Caco-2 (cell line): ENCODE measurements at places on chromosomes 4 and X.
A peak's percentile ranks its signal among the peaks of the same experiment; 100 is the strongest.

DNA sequence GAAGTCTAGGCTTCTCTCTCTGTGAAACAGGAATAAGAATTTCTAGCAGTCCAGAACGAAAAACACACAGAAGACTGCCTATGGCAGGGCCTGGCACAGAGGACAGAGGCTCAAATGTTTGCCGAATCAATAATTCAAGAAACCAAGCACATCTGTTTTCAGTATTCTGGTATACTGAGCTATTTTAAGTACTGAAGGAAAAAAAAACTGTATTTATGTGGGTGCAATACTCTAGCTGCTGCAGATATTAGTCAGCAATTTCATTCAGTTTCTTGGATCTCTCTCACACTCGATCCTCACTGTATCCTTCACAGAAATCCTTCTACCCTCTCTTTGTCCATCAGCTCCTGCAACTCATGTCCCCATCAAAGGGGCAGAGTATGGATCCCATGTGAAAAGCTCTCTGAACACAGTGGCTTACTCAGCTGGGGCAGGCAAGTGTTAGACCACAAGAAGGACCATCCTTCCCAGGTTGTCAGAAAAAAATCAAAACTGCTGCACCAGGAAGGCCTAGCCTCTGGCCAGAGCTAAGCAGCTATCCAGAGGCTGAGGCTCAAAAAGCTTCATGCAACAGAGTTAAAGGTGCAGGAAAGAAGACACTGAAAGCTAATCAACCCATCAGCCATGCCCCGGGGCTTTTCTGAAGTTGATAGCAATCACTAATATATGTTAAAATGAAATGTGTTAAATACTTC, 9.1 kb upstream of the USO1 start:
- no peak for DNase-seq

GRCh38 chr4:177124349-177125064, 185.2 kb upstream of the NEIL3 start:
- no peak for DNase-seq

- DNase-seq: no peak
Observed at GRCh38 chrX:28589046-28589445, 1.8 kb downstream of the IL1RAPL1 start.

- DNase-seq: no peak
Observed at GRCh38 chr4:135050086-135050717, 848.6 kb upstream of the PABPC4L start.

DNA sequence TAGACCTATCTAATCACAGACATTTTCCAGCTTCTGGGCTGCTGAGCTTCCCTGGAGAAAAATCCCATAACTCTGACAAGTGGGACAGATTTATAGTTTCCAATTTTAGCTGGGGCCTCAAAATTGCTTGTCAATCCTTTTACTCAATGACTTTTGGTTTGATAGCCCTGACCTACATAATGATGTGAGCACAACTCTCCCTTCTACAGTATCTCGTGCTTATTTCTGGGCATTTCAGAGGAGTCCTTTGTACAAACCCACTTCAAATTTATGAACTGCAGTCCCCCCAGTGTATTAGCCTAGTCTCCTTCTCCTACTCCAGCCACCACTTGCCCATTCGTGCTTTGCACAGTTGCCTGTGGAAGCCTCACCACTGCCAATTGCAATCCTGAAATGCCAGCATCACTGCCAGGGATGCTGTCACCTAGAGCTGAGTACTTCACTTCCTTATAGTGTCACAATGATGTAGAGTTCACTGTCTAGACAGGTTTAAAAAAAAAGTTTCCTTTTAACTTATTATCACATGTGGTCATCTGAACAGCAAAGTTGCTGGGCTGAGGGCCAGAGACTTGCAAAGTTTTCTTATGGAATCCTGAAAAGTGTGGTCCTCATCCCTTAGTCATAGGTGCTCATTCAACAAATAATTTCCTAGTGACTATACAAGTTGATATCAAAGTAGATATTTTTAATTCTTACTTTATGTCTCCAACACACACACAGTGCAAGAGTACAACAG, 21.2 kb downstream of the TRAM1L1 start:
- no peak for DNase-seq

DNA sequence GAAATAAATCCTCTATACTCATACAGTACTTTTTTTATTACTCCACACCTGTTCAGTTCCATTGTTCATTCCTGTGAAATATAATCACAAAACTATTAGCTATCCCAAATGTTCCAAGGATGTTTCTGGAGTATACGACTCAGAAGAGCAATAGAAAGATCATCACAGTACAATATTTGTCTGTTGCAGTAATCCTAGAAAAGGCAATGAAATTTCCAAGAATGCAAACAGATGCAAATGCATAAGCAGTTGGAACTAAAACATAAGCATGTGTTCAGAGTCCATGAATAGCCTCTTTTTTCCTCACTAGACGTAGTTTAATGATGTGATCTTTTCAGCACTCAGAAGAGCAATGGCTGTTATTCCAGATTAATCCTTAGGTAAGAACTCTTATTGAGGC, 55.2 kb downstream of the RTL3 start:
- no peak for DNase-seq

DNA sequence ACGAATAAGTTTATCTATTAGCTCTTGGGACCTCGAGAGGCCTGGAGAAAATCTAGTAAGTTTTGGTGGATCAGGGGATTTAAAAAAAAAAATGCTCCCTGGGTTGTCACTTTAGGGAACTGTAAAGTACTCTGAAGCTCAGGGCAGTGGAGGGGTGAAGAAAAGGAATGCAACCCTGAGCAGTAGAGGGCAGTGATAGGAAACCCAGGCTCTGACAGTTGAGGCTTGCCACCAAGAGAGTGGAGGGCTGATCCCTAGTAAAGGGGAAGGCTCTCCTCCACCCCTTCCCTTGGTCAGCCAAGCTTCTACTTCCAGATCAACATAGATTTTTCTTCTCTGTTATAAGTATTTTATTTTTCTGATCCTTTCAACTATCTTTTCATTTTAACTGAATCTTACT, 73.1 kb downstream of the FBXO8 start:
- DNase-seq: no peak

DNA sequence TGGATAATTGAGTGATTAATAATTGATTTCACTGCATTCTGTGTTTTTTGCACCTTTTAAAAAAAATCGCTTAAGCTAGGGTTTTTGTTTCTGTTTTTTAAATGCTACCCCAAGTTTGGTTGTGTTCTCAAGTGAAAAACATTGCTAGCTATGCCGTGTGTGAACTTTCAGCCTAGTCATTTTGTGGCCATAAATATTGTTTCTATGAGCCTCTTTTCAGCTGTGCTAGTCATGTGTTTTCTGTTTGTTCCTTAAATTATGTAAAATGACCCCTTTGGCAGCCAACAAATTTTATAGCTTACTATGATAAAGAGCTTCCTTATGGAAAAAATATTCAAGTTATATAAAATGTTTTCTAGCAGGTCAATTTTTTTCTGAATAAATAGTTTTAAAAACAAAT, 59.1 kb downstream of the GALNT7 start:
- no peak for DNase-seq

DNA sequence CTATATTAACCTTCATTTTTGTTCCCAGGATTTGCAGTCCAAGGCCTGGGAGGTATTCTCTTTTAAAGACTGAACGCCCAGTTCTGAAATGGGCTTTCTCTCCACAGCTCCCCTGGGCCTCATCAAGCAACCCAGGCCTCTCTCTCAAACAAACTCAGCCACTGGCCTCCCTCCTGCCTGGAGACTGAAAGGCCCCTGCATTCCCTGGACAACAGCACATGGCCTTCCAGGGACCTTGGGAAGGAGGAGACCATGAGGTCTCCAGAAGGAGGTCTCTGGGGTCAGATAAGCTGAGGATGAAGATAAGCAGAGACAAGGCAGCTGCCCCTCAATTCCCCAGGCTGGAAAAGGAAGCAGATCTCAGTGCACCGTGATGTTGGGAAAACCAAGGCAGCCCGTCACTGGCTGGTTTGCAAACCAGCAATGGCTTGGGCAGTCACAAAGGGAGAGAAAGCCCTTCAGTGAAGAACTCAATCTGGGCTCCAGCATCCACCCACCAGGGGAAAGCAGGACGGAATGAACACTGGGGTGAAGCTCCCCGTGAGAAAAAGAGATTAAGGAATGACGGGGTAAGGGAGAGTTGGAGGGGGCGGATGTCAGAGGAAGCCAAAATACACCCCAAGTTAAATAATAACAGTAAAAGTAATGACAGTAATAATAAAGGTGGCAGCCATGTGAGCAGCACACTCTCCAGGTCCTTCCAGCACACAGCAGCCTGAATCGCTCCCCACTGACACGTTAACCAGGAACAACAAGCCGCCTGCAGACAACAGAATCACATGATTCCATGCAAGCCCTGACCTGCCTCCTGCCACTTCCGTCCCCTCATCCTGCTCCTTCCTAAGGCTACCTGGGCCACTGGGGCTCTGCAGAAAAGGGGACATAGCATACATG, 22.3 kb downstream of the AMOT start:
- no peak for DNase-seq

GRCh38 chr4:126965877-126966276, 666.9 kb upstream of the INTU start:
- DNase-seq: no peak

GRCh38 chr4:17613761-17614415, 553 bp upstream of the MED28 start:
- no peak for DNase-seq

- peak; percentile 87 for DNase-seq
Observed at GRCh38 chr4:122003335-122003734, 51.5 kb upstream of the TRPC3 start.

GRCh38 chr4:145716200-145716599, 36.3 kb downstream of the C4orf51 start:
- no peak for DNase-seq

DNA sequence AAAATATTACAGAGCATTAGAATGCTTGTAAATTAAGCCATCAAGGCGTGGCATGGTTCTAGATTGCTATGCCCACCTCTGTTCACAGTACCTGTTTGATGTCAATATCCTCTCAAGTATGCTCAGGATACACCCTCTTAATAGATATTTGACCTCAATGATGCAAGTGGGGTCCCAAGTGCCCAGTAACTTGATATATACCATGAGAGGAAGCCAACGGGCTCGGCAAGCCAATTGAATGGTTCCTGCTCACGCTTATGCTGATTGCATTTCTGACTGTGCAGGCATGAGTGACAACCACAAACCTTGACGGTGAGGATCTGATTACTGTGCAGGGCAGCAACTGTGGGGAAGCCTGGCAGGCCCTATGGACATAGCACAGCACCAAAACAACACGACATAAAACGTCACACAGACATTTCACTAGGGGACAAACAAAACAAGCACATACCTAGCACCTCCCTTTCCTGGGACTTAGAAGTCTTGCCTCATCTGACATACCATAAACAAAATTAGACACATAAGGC, 179.1 kb upstream of the ETNPPL start:
- no peak for DNase-seq

DNA sequence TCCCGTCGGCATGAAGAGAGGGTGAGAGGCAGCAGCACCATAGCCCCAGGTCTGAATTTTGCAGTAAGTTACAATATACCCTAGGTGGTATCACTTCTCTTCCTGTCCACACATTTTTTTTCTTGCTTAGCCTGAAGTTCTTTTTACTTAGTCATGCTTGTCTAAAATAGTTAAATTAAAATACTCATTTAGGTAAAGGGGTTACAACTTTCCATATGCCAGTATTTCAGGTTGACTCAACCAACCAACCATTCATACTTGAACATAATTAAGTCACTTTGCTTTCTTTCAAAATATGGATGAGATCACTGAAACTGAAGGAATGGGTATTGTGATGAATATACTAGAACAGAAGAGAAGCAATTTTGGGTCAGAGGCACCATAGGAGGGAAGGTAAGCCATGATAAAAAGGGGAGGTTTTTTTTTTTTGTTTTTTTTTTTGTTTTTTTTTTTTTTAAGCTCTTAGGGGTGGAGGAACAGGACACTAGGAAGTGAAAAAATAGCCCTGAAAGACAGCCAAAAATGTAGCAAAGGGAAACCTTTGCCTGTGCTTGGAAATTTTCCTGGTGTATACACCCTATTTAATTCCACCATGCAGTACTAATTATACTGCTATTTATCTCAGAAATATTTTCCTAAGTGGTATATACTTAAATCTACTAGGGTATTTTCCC, 41.8 kb downstream of the RPS6KA3 start:
- DNase-seq: no peak

DNA sequence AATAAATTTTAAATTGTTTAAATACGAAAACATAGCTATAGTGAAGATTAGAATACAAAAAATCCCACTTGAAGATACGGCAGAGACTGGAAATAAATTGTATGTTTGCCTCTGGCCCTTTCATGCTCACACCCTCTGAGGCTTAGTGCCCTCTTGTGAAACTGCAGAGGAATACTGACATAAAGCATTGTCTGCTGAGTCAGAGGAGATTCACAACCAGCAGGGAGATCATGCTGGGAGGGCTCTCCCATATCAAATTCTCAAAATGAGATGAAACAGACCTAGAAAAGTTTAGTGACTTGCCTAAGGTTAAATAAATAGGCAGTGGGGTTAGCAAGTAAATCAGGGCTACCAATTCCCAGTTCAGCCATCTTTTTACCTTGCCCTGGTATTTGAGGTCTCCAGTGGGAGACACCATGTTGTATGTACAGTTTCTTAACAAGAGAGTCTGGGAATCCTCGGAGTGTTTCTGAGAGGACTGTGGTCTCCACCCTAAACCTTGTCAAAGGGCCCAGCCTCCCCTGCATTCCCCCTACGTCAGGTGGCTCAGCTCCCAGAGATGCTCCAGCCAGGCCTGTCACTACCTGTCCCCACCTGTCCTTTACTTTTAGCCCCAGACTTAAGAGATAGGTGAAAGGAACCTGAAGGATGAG, 581.4 kb upstream of the DIPK2B start:
- no peak for DNase-seq

DNA sequence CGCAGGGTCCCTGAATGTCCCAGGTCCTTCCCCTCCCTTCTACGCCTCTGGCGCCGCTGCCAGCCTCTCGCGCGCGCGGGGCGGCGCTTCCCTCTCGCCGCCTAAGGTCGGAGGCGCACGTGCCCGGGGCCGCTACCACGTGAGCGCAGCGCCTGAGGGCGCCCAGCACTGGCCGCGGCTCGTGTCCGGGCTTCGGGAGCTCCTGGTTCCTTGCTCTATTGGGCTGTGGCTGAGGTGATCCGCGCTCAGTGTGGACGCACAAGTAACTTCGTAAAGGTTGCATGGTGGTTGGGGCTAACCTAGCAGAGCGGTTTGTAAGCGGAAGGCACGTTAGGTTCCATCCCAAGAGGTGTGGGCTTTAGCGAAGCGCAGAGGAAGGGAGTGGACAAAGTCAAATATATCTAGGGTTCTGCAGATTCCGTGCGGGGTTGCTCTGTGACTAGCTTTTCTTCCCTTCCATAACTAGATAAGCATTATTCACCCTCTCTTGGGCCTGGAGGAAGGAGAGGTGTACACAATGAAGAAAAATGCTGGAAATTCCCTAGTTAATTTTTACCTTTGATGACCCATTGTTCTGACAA, 1.8 kb downstream of the TLL1 start:
- peak; percentile 39 for DNase-seq

- no peak for DNase-seq
Observed at GRCh38 chr4:53010318-53010717, 148.2 kb downstream of the RASL11B start.

GRCh38 chr4:56272003-56272402, 115.3 kb downstream of the AASDH start:
- no peak for DNase-seq
